ENCODE measurements at places on chromosomes 12 and 14. TPM values are rescaled to one million over a fixed set of nuclear protein-coding genes. Genes with fewer than 3 reads are reported as not detected.

- H3K4me3 ChIP-seq: no peak overlapping the region
- H3K4me1 ChIP-seq: no peaks in the 10 kb centered on the region
- DNase-seq: no peak
- no peaks in the 10 kb centered on the region for H3K36me3 ChIP-seq
- no peak overlapping the region for H3K27ac ChIP-seq
These were observed 836 bp downstream of the EVL start for GRCh38 chr14:100065942-100066574.

DNA sequence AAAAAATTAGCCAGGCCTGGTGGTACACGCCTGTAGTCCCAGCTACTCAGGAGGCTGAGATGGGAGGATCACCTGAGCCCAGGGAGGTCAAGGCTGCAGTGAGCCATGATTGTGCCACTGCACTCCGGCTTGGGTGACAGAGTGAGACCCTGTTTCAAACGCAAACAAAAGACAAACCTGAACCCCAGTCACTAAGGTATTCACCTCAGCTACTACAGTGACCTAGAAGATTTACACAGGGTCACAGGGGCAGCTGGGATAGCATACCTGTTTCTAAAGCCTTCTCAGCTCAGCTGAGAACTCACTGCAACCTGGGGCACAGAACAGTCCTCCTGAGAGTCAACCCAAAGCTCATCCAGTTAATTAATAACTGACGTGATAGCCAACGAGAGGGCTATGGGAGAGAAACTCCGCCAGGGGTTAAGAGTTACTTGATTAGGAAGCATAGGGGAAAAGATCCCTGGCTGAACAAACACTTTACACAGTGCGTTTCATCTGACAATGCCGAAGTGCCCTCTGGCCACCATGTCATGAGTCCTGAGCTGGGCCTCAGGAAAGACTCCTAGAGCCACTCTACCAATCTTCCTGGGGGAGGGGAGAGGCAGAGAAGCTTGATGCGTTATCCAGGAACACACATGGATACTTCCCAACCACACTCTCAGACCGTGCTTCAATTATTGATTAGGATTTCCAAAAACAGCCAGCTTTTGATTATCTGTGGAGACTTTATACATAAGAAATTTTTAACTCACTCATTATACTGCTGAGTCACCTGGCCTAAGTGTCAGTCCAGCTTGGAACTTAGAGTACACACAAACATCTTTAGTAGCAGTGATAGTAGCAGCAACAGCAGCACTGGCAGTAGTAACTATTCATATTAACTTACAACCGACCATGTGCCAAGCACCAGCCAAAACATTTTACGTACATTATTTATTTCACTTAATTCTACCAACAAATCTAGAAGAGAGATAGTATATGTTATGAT lies 48.2 kb downstream of the FOXN3 start:
- H3K27me3 ChIP-seq: no peaks in the 10 kb centered on the region
- H3K36me3 ChIP-seq: no peaks in the 10 kb centered on the region
- H3K4me1 ChIP-seq: peaks cover 30% of the 10 kb centered on the region
- H3K4me3 ChIP-seq: no peak overlapping the region

DNA sequence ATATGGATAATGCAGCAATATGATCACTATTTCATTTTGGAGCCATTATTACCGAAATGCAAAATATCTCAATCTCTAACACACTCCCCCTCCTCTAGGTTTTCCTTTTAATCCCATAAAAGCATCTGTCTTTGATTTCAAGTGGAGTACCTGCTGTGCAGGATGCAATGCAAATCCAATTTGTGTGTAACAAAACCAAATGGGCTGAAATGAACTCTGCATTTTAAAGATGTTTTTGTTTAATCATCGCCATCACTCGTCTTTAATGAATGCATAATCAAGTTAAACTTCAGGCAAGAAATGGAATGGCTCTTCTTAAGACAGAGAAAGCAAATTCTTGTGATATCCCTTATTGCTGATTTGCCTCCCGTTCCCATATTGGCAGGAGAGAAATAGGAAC lies 114.3 kb downstream of the SLC15A5 start:
- no peak for DNase-seq
- peaks cover 5% of the 10 kb centered on the region for H3K27me3 ChIP-seq
- H3K36me3 ChIP-seq: no peaks in the 10 kb centered on the region
- H3K4me1 ChIP-seq: peaks cover 8% of the 10 kb centered on the region
- H3K27ac ChIP-seq: no peak overlapping the region

- H3K4me3 ChIP-seq: no peak overlapping the region
- DNase-seq: no peak
- no peaks in the 10 kb centered on the region for H3K36me3 ChIP-seq
These were observed 17.0 kb upstream of the DICER1 start for GRCh38 chr14:95174184-95174792.

DNA sequence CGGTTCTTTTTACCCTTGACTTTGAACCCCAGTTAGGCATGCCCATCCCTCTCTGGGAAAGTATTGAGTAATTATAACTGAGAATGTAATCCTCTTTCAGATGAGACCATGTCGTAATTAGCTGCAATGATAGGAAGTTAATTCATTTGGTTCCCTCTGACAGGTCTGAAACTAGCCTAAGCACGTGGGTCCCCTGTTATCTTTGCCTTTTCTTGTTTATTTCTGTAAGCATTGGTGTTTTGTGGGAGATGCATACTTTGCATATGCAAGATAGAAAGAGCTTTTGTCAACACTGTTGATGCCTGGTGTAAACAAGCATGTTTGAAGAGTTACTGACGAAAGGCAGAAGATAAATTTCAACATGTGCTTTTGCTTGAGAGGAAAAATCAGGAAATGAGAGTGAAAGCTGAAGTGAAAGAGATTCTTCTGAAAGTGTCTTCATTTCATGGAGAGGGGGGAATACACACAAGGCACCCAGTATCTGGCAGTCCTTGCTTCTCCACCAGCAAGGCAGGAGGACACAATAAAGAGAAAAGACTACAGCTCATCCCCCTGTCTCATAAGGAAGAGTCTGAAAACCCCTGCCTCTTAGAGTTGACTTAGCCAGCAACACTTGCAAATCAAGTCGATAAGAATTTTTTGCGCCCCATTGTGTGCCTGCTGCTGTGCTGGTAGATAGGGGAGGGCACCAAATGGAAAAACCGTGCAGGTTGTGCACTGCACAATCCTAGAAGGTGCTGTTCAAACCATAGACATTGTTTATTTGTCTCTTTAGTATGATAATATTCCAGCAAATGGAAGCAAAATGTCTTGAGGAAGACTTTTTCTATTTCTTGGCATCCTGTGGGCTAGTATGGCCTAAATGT lies 77.8 kb downstream of the SLC24A4 start:
- DNase-seq: no peak
- no peaks in the 10 kb centered on the region for H3K27me3 ChIP-seq
- peaks cover 15% of the 10 kb centered on the region for H3K4me1 ChIP-seq
- H3K36me3 ChIP-seq: no peaks in the 10 kb centered on the region
- no peak overlapping the region for H3K27ac ChIP-seq
- H3K4me3 ChIP-seq: no peak overlapping the region

GRCh38 chr12:84046859-84047258 lies 865.7 kb downstream of the SLC6A15 start:
- no peaks in the 10 kb centered on the region for H3K36me3 ChIP-seq
- H3K4me1 ChIP-seq: no peaks in the 10 kb centered on the region
- H3K27me3 ChIP-seq: no peaks in the 10 kb centered on the region
- no peak for DNase-seq

DNA sequence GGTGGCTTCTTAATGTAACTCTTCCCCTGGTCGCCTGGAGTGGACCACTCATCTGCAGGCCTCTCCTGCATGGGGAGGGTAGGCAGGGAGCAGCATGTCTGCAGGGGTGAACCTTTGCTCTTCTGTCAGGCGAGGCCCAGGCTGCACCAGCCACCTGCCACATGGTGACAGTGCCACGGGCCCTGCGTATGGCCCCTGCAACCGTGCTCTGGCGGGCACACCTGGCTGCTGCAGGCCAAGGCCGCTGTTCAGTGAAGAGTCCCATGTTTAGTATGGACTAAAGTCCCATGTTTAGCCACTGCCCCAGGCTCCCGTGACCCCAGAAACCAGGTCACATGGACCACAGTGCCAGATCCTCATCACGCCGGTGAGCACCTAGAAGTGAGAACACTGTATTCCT lies 187.0 kb downstream of the ADGRD1 start:
- DNase-seq: no peak
- H3K27ac ChIP-seq: no peak overlapping the region
- H3K36me3 ChIP-seq: no peaks in the 10 kb centered on the region
- peaks cover 7% of the 10 kb centered on the region for H3K4me1 ChIP-seq

DNA sequence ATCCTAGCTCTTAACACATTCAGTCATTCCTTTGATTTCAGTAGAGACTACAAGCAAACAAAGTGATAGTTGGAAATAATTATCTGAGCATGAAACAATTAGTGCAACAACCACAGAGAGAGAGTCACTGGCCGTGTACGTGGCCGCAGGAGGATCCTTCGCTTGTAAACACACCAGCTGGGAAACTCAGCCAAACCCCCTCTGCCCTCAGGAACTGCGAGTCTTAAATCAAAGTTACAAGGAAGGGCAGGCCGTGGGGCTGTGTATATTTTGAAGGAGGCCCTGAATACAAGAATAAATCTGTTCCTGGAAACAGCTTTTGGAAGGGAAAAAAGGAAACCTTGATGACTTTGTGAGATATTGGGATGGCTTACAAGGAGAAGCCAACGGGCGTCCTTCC lies 164.5 kb downstream of the ANO2 start:
- DNase-seq: no peak
- H3K4me1 ChIP-seq: no peaks in the 10 kb centered on the region
- no peaks in the 10 kb centered on the region for H3K27me3 ChIP-seq
- no peak overlapping the region for H3K4me3 ChIP-seq

DNA sequence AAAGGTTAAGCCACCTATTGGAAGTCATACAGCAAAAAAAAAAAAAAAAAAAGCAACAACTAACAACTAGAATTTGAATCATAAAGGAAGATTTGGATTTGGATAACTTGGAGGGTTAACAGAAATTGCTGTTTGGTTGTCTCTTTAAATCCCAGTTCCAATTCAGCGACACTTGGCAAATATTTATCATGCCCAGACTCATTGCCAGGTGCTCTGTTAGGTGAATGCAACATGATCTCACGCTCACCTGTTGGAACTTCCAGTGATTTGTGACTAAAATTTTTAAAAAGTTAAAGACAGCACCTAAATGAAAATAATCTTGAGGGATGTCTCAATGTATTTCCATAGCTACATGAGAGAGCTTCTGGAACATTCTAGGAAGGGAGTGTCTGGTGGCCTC lies 103.7 kb downstream of the TBX3 start:
- no peak overlapping the region for H3K27ac ChIP-seq
- H3K36me3 ChIP-seq: no peaks in the 10 kb centered on the region
- H3K27me3 ChIP-seq: no peaks in the 10 kb centered on the region

- no peak overlapping the region for H3K27ac ChIP-seq
- H3K36me3 ChIP-seq: no peaks in the 10 kb centered on the region
- no peaks in the 10 kb centered on the region for H3K27me3 ChIP-seq
These were observed 455.4 kb upstream of the FAR2 start for GRCh38 chr12:28693565-28694219.

DNA sequence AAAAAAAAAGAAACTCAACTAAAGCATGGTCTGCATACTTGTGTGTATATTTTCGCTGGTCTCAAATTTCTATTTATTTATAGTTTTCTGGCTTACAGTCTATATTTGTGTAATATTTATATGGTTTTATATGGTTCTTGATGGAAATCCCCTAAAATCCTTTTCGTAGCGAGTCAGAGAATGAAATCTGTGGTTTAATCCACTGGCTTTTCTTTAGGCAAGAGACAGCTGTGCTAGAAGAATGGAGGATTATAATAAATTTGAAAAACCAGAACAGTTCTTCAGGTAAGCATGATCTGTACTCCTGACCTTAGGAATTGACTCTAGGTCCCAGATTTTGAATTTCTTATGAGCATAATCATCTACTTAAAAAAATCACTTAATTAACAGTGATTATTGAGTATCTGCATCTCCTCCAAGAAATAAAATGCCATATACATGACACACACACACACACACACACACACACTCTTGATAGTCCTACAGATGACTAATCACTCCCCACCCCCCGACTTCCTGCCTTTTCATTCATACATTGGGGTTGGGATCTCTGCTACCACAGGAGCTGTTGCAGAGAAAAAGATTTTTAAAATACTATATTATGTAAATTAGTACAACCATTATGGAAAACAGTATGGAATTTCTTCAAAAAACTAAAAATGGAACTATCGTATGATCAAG lies 113.4 kb downstream of the CRADD start:
- no peaks in the 10 kb centered on the region for H3K36me3 ChIP-seq
- no peaks in the 10 kb centered on the region for H3K4me1 ChIP-seq
- no peaks in the 10 kb centered on the region for H3K27me3 ChIP-seq

DNA sequence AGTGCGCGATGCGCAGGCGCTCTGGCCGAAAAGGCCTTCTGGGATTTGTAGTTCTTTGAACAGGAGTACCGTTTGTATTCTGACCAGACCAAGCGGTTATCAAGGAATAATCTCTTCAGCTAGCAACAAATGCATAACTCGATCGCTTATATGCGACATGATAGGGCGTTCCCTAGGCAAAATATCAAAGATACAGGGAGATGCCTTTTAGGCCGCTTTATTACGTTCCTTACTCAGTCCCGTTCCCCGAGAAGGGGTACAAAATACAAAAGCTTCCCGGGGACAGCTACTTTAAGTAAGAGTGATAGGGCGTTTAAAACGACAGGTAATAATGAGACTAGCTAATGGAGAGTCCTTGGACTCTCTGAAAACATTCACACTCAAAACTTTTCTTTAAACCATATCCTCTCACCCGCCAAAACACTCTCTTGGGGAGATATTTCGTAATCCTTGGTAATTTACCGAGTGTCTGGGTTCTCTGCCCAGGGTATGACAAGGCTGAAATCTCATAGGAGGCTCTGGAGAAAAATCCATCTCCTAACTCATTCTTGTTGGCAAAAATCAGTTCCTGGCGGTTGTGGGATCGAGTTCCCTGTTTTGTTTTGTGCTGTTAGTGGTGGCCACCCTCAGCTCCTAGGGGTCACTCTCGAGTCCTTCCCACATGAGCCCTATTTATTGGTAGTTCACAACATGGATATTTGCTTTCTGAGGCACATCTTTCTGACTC lies 412 bp upstream of the SNW1 start:
- H3K36me3 ChIP-seq: no peaks in the 10 kb centered on the region
- H3K27ac ChIP-seq: no peak overlapping the region
- no peaks in the 10 kb centered on the region for H3K27me3 ChIP-seq
- peak overlapping the region; percentile 92 for H3K4me3 ChIP-seq
- H3K4me1 ChIP-seq: peaks cover 18% of the 10 kb centered on the region

GRCh38 chr14:45972416-45972815 lies 679.2 kb downstream of the RPL10L start:
- no peaks in the 10 kb centered on the region for H3K27me3 ChIP-seq
- no peak for DNase-seq
- no peak overlapping the region for H3K27ac ChIP-seq
- H3K4me1 ChIP-seq: no peaks in the 10 kb centered on the region

- H3K27me3 ChIP-seq: no peaks in the 10 kb centered on the region
- H3K4me3 ChIP-seq: no peak overlapping the region
- no peaks in the 10 kb centered on the region for H3K36me3 ChIP-seq
- no peak overlapping the region for H3K27ac ChIP-seq
- no peaks in the 10 kb centered on the region for H3K4me1 ChIP-seq
These were observed 1.6 kb upstream of the C12orf71 start for GRCh38 chr12:27083861-27084394.

GRCh38 chr12:49057888-49058287 lies 2.7 kb downstream of the KMT2D start:
- no peak overlapping the region for H3K27ac ChIP-seq
- peak; percentile 15 for DNase-seq
- H3K4me3 ChIP-seq: peak overlapping the region; percentile 95
- peaks cover 30% of the 10 kb centered on the region for H3K4me1 ChIP-seq

The BCL11B gene
- total RNA-seq: 1.3 TPM

The MUCL1 gene
- not detected for total RNA-seq

The PWP1 gene
- 52.0 TPM for total RNA-seq

The CRY1 gene
- 36.7 TPM for total RNA-seq

The IRAK3 gene
- total RNA-seq: 0.37 TPM

Measured in neural progenitor cell (in vitro differentiated cells).